T-helper 2 cell (primary cell): ENCODE measurements at places on chromosomes 12 and 14.

- DNase-seq = no peak
Observed at GRCh38 chr12:112020947-112021457, 7.8 kb downstream of the ERP29 start.

GRCh38 chr12:15757553-15758255 is 31.5 kb downstream of the EPS8 start:
- no peak for DNase-seq

DNA sequence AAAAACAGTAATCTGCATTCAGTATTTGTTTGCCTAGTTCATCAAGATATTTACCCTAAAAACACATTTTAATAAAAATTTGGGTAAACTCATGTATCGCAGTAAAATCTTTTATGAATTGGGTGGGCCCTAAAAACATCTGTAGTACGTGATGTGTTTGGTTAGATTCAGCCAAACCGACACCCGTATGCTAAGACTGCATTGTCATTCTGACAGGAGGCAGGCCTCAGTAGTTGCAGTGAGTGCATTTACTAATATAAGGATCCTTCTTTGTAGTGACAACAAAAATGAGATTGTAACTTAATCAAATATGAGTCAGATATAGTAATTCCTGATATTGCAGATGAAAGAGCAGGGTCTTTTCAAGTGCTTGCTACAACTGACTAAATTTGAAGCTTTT is 191.8 kb downstream of the SLC16A7 start:
- no peak for DNase-seq

GRCh38 chr14:35669782-35670181 is 135.8 kb downstream of the INSM2 start:
- DNase-seq = no peak

GRCh38 chr14:72625689-72626088 is 268.2 kb downstream of the DPF3 start:
- DNase-seq = no peak

DNA sequence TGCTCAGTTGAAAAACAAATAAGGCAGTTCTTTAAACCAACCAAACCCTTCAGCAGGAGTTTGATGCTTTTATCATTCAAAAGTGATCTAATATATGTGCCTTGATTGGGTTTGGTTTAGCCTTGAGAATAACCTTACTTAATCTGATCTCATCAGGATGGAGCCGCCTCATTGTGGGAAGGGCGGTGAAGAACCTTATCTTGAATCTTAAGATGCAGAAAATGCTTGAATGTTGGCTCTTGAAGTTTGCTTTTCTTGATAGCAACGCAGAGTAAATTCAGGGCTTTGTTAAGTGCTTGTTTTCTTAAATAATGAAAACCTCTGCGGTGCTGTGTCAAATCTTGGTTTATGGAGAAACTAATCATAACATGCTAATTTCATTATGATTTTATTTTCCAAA is 138.2 kb downstream of the MON2 start:
- DNase-seq = peak; percentile 31

GRCh38 chr14:75295061-75295461 is 16.4 kb downstream of the FOS start:
- no peak for DNase-seq
